ENCODE measurements at places on chromosomes 12 and 14.

GRCh38 chr14:52868911-52869618 lies 77.7 kb upstream of the GNPNAT1 start:
- no peak for DNase-seq

DNA sequence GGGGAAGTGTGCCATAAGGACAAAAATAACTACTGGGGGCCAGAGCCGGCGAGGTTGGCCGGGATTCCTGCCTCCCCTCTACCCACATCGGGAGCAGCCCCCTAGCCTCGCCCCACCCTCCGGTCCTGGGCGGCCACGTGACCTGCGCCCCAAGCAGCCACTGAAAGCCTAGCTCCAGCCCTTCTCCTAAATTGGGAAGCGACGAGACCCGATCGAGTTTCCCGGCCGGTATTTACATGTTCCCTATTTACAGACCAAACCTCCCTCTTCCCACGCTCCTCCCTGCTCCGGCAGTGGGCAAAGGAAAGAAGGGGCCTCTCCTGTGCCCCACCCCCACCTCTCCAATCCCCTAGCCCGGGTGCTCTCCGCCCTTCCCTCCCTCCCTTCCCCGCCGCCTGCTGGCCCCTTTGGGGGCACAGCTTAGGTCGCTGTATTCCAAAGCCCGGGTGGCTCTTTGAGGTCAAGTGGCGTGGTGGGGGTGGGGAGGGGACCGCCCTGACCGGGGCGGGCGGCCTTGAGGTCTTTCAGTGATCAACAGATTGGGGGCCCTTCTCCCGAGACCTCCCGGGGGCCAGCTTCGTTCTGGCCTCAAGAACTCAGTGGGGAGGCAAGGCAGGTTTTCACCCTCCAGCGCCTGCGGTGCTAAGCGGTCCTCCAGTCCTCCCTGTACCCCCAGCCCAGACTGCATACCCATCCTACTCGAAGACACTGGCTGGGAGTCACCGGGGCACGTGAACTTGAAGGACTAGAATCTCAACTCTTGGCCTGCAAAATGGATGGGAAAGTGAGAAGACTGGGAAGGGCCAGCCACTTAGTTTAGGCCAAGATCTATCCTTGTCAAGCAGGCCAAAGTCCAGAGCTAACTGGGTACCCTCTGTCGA lies 6.3 kb upstream of the CTDSP2 start:
- peak; percentile 56 for DNase-seq

- DNase-seq, result no peak
Measured at GRCh38 chr12:52677671-52678070, 2.5 kb downstream of the KRT1 start.

DNA sequence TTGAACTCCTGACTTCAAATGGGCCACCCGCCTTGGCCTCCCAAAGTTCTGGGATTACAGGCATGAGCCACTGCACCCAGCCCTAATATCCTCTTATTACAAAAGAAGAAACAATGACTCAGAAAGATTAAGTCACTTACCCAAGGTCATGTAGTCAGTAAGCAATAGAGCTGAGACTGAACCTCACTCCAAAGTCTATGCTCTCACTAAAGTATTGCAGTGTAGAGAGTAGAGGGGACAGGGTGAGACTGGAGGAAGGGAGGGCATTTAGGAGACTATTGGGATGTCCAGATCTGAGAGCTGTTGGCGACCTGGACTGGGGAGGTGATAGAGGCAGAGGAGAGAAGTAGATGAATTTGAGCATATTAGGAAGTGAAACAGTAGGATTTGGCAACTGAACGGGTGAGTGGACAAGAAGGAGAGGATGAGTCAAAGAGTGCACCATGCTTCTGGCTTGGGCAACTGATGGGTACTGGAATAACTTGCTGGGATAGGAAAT lies 11.8 kb downstream of the P2RX7 start:
- DNase-seq, result no peak

- peak; percentile 53 for DNase-seq
Measured at GRCh38 chr14:89303456-89304435, 113.3 kb downstream of the FOXN3 start.

- DNase-seq, result no peak
Measured at GRCh38 chr14:23172096-23172495, 11.4 kb downstream of the SLC7A8 start.

GRCh38 chr14:76293923-76294322 lies 82.0 kb upstream of the ESRRB start:
- DNase-seq, result no peak
